Hematopoietic multipotent progenitor cell treated with erythropoietin and hydrocortisone succinate and interleukin-3 and kit ligand, for 8 days (in vitro differentiated cells): ENCODE measurements at places on chromosomes 2 and 18.

DNA sequence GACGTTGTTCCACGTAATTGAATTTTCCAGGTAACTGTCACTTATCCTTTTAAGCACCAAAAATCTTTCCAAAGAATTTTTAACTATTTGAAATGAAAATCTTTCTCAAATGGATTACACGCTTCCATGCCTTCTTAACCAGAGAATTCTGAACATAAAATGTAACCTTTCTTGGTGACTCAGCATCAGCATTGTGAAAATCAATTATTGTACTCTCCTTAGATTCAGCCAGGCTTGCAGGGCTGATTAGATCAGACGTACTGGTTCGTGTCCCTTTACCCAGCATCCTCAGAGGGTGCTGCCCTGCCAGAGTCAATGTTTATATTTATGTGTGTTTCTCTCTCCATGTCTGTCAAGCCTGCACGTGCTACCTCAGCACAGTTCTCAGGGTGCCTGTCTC lies 623.9 kb downstream of the CNTNAP5 start:
- no peak for DNase-seq

- DNase-seq = no peak
These were observed 11.0 kb upstream of the ALPK2 start for GRCh38 chr18:58639751-58640427.

DNA sequence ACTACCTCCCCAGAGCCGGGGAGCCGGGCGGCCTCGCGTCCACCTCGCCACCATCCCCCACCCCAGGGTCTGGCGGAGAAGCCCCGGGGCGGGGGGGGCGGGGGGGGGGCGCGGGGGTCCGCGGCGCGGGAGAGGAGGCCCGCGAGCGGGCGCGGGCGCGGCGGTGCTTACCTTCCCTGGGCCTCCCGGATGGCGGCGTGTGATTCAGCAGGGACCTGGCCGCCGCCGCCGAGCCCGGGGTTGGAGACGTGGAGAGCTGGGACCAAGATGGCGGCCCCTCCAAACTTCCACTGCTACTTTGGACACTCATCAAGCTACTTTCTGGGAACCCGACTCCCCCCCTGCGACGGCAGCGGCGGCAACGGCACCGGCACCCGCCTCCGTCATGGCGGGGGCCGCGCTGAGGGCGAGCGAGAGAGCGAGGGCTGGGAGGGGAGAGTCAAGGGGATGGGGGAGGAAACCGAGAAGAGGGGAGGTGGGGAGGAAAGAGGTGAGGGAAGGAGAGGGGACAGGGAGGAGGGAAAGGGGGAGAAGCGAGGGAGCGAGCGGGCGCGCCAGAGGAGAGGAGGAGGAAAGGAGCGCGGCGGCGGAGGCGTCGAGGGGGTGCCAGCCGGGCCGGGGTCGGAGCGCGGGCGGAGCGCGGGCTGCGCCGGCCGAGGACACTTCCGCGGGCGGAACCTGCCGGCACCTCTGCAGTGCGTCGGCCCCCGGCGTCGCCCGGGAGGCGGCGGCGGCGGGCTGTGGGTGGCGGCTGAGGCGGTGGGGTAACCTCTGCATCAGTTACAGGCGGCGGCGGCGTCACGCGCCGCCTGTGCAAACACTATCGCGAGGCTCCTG lies at the start of gene TLK1:
TSS of gene TLK1 (minus strand) at position 775 of the 837 bp plus-strand sequence. CDS start at position 310, 465 bp downstream.
- DNase-seq = peak; percentile 76

DNA sequence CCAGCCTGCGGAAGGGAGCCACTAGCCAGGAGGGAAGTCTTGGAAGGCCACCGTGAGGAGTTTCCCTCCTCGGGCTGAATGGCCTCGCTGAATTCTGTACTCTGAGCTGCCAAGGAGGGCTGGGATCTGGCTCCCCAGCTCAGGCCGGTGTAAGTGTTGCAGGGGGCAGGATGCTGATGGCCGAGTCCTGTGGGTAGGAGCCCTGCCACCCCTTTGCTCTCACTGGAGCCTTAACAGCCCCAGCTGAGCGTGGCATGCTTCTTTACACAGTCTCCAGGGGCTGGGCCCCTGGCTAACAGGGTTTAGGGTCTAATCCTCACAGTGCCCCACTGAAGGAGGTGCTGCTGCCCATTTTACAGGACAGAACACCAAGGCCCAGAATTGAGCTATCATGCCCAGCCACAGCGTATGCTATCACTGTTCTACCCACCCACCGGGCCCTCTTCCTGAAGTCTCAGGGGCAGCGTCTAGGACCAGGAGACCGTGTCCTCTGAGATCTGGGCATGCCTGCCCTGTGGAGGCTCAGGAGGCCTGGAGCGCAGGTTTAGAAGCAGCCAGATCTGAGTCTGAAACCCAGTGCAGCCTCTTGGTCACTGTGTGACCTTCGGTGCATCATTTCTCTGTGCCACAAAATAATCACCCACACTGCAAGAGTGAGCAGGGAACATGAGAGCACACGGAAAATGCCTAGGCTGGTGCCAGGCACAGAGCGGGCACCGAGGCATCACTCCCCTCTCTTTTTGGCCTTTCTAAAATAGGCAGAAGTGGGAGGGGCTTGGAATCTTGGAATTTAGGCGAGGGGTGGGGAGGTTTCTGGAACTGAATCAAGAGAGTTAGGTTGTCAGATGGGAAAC lies 42.9 kb downstream of the TMEM37 start:
- DNase-seq = no peak

DNA sequence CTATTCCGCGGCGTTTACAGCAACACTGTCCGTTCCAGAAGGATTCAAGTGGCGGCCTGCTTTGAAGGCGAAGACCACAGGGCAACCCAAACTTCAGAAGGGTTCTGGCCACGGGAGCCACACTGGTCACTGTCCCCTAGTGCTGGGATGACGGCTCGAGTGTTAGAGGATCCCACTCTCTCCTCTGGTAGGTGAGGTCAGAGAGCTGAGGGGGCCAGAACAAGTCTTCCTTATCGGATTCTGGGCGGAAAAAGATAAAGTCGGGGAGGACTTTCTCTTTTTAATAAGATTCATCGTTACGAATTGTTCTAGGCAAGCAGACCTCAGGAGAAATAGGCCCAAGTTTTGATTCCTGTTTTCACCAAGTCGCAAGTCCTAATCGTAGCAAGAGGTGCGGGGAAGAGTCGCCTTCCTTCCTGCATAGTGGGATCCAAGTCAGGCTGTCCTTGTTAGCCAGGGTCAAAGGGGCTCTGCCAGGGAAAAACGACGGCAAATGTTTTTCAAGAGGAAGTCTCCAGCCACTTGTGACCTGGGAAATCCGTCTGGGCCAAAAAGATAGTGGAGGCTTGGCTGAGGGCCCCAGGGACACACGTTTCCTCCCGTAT lies 864 bp upstream of the MYL12A start:
- DNase-seq = peak; percentile 88

DNA sequence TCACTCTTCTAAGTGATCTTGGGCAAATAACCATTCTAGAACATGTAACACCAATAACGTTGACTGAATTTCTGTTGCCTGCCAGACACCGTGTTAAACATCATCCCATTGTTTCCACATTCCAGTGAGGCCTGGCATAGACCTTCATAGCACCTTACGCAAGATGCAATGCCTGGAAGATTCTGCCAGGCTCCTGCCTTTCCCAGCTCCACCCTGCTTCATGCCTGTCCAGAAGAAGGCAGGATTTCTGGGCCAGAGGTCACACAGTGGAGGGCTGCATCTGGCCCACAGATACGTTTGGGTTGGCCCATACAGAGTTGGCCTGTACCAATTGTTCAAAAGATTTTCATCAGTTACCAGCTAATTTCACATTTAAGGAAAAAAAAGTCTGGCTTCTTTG lies 46.3 kb downstream of the EN1 start:
- no peak for DNase-seq

DNA sequence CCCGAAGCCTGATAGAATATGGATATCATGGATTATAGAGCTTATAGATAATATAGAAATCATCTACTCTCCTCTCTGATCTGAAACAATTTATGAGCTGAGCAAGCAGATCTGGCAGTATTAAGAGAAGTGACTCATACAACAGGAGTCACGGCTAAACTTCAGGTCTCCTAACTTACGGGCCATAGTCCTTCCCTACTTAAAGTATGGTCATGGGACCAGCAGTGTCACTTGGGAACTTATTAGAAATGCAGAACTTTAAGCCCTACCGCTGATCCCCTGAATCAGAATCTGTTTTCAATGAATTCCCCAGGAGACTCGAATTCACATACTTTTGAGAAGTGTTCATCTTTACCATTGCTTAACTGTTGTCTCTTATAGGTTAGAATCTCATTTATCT lies 195.7 kb upstream of the FANCL start:
- DNase-seq = no peak
